ENCODE measurements at places on chromosomes 5 and 9.

- DNase-seq = no peak
Measured at GRCh38 chr5:94857111-94857510, 238.6 kb downstream of the SLF1 start.

- DNase-seq = no peak
Measured at GRCh38 chr5:75848077-75848476, 130.8 kb upstream of the POC5 start.

DNA sequence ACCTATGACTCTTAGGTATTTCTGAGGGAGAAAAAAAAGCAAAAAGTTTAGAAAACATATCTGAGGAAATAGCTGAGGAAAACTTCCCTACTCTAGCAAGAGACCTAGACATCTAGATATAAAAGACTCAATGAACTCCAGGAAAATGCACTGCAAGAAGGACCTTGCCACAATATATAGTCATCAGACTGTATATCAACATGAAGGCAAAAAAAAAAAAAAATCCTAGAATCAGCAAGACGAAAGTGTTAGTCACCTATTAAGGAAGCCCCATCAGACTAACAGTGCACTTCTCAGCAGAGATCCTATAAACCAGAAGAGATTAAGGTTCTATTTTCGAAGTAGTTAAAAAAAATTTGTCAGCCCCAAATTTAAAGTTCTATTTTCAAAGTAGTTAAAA, 166.2 kb downstream of the TMEM38B start:
- no peak for DNase-seq

GRCh38 chr5:174446988-174447387, 277.4 kb upstream of the MSX2 start:
- DNase-seq = no peak

- DNase-seq = no peak
Measured at GRCh38 chr5:174336479-174336878, 291.0 kb downstream of the NSG2 start.

DNA sequence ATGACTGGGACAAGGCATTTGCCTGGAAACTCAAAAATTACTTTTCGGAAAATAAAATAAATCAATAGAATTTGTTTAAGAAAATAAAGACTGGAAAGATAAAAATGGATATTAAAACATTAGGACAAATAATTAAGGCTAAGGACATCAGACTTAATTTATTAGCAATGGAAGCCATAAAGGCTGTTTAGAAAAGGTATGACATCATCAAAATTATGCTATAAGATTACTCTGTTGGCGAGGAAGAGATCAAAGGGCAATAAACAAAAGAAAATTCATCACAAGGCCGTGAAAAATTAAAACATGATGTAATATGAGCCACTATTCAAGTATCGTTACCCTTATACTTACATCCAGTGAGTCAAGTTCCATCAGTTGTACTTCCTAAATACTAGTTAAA, 2.7 kb upstream of the CDH12 start:
- DNase-seq = no peak

Measured in activated T-cell treated with anti-CD3 and anti-CD28 coated beads, Interleukin-2, amount 50 U/mL, for 24 hours (primary cell).